ENCODE measurements at places on chromosomes 11 and 22.

GRCh38 chr22:47605886-47606285, 843.4 kb downstream of the TBC1D22A start:
- DNase-seq: no peak

- DNase-seq: no peak
Observed at GRCh38 chr11:74577624-74578396, 14.6 kb upstream of the POLD3 start.

GRCh38 chr11:29002816-29003215, 894.6 kb downstream of the METTL15 start:
- DNase-seq: no peak

GRCh38 chr22:38441620-38442287, 13.2 kb downstream of the KCNJ4 start:
- no peak for DNase-seq

DNA sequence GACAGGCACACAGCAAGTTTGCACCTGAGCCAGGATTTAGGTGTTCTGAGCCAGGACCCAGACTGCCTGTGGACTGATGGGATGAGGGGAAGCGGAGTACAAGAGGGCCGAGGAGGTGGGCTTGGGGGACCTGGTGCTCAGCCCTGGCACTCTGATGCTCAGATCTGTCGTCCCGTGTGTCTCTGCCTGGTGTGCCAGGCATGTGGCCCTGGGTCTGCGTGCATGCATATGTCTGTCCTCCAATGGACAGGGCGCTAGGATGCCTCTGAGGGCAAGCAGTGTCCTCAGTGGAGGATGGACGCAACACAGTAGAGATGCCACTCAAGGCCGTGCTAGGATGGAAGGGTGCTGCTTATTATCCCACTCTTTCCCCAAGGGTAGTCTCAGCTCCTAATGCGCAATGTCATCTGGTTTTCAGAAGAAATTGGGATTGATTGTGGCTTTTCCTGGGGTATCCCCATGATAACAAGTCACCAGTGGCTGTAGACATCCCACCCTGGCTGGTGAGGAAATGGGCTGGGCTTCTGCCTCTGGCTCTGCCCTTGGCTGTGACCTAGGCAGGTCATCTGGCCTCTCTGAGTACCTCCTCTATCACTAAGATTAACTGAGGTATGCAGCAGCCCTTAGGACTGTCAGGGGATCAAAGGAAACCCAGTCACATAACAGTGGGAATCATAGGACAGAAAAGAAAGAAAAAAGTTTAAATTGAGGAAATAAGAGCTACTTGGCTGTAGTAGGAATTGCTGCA, 35.7 kb upstream of the SUSD2 start:
- DNase-seq: no peak

- DNase-seq: no peak
Observed at GRCh38 chr22:39481595-39481994, 20.5 kb upstream of the MIEF1 start.

GRCh38 chr22:33873186-33873585, 47.1 kb downstream of the LARGE1 start:
- peak; percentile 64 for DNase-seq

DNA sequence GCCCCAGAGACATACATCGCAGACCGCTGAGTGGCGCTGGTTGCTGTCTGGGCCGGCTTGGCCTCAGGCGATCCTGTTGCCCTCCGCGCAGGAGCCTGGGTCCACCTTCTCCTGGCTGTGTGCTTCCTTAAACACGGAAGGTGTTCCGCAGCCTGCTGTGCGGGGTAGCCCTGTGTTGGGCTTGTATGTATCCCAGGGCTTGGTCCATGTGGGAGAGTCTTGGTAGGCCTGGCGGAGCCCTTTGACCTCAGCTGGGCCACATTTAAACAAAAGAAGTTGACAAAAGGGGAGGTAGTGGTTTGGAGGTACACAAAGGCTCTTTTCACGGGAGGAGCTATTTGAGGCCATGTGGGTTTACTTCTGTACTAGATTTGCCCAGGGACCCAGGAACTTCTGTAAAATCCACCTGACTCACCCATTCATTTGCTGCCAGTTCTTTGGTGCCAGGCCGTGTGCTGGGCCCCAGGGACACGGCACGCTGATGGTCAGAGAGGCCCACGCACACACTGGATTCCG, 11.0 kb upstream of the GRAMD4 start:
- no peak for DNase-seq

- DNase-seq: no peak
Observed at GRCh38 chr11:34905666-34906065, 10.5 kb downstream of the APIP start.

DNA sequence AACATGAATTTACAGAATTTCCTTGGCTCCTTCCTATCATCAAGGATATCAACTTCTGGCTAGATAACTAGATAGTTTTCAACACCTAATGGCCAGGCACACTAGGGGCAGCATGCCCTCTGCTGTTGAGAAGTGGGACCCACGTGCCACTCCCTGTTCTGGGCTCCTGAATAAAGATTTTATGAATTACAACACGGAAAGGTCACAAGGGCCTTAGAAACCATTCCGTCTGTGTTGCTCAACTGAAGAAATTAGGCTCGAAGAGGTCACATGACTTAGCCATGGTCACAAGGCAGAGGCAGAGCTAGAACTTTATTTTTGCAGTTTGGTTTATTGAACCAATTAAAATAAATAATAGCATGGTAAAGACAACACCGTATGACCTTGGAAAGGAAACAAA, 36.0 kb downstream of the PRCP start:
- DNase-seq: peak; percentile 33

GRCh38 chr11:80593648-80594374, 1153.0 kb upstream of the TENM4 start:
- DNase-seq: no peak

DNA sequence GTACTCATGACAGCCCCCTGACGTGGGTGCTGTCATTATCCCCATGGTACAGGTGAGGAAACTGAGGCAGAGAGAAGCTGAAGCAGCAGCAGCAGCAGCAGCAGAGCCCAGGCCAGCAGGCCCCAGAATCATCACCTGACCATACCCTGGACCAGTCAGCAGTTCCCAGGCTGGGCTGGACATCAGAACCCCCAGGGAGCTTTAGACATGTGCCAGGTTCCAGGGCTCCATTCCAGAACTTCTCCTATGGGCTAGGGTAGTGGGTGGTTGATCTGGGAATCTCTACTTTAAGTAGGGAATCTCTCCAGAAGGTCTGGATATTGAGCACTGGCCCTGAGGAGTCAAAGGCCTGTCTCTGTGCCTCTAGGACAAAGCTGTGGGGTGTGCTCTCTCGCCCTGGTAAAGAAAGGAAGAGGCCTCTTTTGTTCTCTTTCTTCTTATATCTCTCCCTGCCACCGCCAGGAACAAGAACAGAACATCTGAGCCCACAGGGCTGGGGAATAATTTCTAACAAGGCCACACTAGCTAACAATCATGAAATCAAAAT, 26.6 kb downstream of the MAFF start:
- DNase-seq: no peak

- DNase-seq: no peak
Observed at GRCh38 chr11:31932879-31933278, 121.8 kb upstream of the PAX6 start.

GRCh38 chr11:69492201-69492991, 10.9 kb downstream of the LINC01488 start:
- DNase-seq: no peak

DNA sequence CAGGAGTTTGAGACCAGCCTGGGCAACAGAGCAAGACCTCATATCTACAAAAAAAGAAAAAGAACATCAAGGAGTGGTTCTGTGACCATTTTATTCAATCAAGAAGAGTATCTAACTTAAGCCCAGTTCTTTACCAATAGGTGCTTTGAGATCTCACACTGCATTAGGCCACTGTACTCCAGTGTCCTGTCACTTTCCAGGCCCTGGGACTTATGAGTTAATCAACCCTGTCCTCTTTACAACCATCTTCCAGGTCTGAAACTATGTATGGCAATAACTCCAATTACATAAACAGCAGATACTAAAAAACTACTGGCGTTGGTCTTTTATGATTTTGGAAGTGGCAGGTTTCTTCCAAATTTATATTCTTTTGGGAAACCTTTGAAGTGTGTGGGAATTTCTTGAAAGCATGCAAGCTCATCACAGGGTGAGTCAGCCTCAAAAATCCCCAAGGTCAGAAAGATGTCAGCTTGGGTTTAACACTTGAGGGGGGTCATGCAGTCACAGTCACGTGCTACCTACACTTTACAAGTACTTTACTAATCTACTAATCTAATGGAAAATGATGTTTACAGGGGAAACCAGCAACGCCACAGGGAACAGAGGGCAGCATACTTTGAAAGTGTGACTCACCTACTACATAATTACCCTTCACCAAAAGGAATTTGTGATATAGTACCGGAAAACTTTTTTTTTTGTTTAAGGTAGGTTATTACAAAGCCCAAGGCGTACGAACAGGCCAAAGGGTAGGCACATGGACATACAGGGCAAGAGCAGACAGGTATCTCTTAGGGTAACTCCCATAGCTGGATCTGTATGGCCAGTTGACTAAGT, 15.6 kb downstream of the PISD start:
- DNase-seq: no peak

GRCh38 chr11:111947143-111947542, 10.0 kb downstream of the DIXDC1 start:
- no peak for DNase-seq

DNA sequence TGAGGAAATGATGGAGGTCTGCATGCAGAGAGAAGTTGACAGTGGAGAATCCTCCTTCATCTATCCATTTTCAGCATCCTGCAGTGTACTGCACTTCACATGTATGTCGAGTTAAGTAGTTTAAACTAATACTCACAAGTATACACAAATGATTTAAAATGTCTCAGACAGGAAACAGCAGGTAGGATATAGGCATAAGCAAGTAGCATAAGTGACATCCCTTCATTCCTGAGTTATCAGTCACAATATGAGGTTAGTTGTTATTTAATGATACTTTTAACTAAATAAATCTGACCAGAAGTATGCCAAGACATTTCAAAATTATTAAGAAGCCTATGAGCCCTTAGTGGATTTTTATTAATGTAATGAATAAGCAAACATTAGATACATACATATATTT, 37.4 kb downstream of the MTMR2 start:
- no peak for DNase-seq

DNA sequence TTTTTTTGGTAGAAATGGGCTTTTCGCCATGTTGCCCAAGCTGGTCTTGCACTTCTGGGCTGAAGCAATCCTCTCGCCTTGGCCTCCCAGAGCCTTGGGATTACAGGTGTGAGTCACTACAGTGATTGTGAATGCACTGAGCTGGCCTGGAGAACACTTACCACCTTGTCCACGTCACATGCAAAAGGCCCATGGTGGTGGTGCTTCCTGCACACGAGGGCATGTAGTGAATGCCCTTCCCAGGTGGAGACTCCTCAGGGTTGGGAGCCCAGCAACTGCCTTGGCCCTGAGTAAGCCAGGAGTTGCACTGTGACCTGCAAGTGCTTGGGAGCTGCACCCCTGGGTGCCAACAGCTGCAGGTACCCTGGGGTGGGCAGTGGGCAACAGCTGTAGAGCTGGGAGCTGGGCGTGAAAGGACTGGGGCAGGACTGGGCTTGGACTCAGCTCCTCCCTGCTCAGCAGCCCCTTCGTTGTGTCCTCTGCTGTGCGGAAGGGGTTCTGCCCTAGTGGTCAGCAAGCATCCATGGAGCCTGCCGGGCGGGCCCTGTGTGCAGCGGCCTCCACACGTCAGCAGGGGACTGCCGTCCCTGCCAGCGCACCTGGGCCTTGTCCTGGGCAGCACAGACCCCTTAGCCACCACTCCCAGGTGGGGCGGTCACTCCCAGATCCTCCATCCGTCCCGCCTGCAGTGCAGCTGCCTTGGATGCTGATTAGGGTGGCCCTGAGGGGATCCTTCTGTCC, 9.3 kb upstream of the ADORA2A start:
- no peak for DNase-seq

DNA sequence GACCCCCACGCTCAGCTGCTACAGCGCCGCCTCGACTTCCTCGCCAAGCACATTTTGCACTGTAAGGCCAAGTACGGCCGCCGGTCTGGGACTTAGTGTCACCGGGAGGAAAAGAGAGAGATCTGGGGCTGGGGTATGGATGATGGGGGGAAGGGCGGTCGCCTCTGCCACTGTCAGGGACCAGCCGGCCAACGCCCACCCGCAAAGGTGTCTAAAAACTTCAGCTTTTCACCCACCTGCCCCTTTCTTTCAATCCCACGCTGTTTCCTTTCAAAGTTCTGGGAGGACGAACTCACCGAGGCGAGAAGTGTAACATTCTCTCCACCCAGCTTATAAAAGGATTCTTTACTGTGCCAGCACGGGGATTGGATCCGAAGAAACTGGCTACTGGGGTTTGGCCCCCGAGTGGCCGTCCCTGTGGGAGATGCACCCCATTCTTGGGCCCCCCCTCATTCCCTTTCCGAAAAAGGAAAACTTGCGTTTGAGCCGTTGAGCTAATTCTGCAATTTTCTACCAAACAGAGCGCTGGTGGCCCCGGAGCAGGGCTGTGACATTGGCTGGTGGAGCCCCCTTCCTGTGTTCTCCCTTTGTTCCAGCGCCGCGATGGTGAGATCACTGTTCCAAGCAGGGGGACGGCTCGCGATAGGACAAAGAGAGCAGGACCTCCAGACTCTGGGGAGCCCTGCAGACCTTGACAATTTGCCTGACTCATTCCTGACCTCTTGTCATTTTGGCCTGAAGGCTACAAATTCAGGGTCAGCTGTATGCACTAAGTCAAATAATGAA, 1.8 kb downstream of the FJX1 start:
- DNase-seq: peak; percentile 59
